Stimulated activated naive B cell treated with anti-CD40 and anti-IgM and Interleukin-4, amounts not matched to agents 10 μg/mL and 1 μg/mL and 100 μg/mL, for 72 hours (primary cell): ENCODE measurements at places on chromosomes 11 and 22.

DNA sequence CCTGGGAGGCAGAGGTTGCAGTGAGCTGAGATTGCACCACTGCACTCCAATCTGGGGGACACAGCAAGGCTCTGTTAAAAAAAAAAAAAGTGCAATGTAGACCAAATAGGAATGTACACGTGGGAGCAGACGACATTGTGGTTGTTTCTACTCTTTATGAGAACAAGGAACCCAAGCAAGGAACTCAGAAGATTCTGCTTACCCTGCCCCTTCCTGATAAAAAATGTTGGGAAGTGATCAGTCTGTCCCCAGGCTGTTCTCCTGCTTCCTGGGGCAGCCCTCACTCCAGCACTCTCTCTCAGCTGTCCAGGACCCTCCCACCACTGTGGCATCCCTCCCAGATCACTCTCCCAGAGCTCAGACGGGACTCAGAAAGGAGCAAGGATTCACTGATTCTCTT lies 31.8 kb downstream of the SLCO2B1 start:
- H3K36me3 ChIP-seq, result no peaks in the 10 kb centered on the region
- H3K27me3 ChIP-seq, result peaks cover 17% of the 10 kb centered on the region

DNA sequence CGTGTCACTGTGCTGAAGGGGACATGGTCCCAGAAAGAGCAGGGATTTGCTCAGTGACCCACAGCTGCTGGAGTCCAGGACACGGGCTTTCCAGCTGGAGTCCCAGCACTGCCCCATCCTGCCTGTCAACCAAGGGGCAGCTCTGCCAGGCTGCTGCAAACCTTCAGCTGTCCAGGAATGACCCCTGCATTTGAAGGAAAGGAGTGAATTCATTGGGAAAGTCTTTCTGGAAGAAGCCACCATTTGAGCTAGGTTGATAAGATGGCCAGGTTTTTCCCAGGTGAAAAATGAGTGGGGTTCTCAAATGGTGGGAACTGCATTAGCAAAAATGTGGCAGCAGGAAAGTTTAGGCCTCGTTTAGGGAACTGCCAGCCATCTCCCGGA lies 9.4 kb downstream of the KCNK7 start:
- H3K36me3 ChIP-seq, result peaks cover 74% of the 10 kb centered on the region
- peaks cover 60% of the 10 kb centered on the region for H3K4me1 ChIP-seq
- peak overlapping the region; percentile 56 for H3K4me3 ChIP-seq
- DNase-seq, result no peak
- H3K27me3 ChIP-seq, result no peaks in the 10 kb centered on the region

GRCh38 chr11:38598418-38598817 lies 2000.4 kb upstream of the RAG2 start:
- no peak overlapping the region for H3K4me3 ChIP-seq
- no peak overlapping the region for H3K27ac ChIP-seq
- H3K27me3 ChIP-seq, result no peaks in the 10 kb centered on the region
- H3K4me1 ChIP-seq, result no peaks in the 10 kb centered on the region

DNA sequence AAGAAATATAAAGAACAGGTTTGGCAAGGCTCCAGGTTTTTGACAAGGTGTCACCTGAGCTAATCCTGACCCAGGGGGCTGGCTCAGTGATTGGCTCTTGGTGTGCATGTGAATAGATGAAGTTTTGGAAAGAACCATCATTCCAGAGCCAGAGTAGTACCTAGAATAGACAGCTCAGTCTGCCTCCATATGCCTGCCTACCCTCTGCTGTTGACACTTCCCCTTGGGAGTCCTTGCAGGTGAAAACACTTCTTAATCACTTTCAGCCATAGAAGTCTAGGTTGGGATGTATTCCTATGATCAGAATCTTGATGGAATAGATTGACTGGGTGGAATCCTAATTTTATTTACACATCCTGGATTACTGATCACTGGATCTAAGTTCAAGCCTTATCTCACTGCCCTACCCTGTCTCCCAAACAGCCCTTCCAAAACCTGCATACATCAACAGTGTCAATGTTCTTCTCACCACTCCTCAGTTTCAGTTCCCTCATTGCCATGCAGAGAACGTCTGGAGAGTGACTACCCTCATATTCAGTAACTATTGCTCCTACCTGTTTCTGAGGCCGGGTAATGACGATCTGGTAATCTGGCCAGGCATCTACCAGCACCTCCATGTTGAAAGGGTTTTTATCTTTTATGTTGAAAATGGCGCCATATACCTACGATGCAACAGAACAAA lies 6.7 kb downstream of the GLYATL2 start:
- H3K36me3 ChIP-seq, result peaks cover 3% of the 10 kb centered on the region
- DNase-seq, result no peak
- no peak overlapping the region for H3K27ac ChIP-seq
- H3K4me3 ChIP-seq, result no peak overlapping the region
- peaks cover 8% of the 10 kb centered on the region for H3K4me1 ChIP-seq

DNA sequence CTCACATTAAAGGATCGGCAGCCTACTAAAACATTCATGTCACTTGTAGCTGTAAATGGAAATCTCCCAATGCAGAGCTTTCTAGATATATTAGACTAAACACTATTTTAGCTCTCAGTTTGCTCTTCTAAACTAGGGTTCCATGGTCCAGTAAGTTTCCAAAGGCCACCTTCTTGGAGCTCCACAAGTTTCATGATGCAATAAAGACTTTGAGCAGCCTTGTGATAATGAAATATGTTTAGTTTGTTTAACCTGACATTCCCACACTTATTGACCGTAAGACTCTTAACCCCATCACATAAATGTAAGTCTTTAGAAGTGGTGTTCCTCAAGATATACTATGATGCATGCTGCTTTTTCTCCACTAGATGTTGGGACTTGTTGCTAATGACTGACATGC lies 87.7 kb downstream of the TRIM44 start:
- DNase-seq, result no peak
- H3K4me3 ChIP-seq, result no peak overlapping the region
- H3K27me3 ChIP-seq, result no peaks in the 10 kb centered on the region
- H3K4me1 ChIP-seq, result peaks cover 51% of the 10 kb centered on the region
- H3K36me3 ChIP-seq, result peaks cover 75% of the 10 kb centered on the region

DNA sequence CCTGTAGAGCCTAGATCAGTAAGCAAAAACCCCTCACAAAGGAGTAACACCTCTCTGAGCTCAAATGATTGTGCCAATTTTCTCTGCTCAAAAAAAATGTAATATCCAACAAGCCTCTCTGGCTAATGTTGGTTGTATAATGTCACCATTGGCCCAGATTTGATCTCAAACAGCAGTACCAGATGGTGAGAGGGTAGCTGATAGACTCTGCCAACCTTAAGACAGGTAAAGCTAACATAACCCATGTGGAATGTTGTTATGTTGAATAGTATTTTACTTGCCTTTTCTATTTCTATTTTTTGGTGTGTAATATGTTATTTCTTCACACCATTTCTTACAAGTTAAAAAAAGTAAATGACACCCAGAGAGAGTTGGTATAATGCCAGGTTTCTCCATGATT lies 166.7 kb upstream of the GUCY1A2 start:
- DNase-seq, result no peak
- H3K36me3 ChIP-seq, result no peaks in the 10 kb centered on the region
- no peaks in the 10 kb centered on the region for H3K27me3 ChIP-seq
- H3K27ac ChIP-seq, result no peak overlapping the region
- no peak overlapping the region for H3K4me3 ChIP-seq
- no peaks in the 10 kb centered on the region for H3K4me1 ChIP-seq

DNA sequence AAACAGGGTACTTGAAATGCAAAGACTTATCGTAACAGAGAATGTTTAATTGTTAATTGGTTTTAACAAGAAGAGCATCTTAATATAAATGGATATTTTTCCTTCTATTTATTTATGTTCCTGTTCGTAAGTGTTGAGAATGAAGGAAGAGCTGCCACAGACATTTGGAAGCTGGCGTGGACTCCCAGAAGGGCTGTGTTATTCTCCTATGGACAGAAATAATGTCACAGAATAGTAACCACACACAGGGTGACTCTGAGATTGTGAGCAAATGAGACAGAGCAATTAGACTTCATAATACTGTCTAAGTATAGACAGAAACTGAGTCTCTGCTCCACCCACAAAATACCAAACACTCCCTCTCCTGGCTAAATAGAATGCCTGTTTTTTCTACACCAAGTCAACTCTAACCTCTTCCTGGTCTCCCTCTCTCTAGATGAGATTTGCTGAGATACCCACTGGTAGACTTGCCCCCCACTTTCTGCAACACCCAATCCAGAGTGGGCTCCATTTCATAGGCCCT lies 6.1 kb downstream of the APOL3 start:
- peak overlapping the region; percentile 20 for H3K27ac ChIP-seq
- peaks cover 17% of the 10 kb centered on the region for H3K36me3 ChIP-seq
- H3K4me3 ChIP-seq, result no peak overlapping the region
- H3K27me3 ChIP-seq, result no peaks in the 10 kb centered on the region

- peaks cover 32% of the 10 kb centered on the region for H3K4me1 ChIP-seq
- peak overlapping the region; percentile 95 for H3K27ac ChIP-seq
- peak overlapping the region; percentile 54 for H3K4me3 ChIP-seq
- H3K27me3 ChIP-seq, result no peaks in the 10 kb centered on the region
Measured at GRCh38 chr11:108199446-108200321, 22.8 kb downstream of the NPAT start.

DNA sequence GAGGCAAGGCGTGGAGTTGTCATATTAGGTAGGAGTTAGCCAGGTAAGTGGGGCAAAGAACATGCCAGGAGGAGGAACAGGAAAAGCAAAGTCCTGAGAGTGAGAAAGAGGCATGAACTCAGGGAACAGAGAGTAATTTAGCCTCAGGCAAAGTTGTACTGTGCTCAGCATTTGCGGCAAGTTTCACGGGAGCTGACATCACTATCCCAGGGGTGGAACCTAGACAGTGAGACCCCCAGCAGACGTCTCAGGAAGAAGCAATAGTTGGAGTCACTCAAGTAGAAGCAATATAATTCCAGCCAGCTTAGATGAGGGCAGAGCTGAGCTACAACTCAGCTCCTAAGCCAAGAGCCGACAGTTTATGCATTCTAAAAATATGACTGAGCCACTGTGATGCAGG lies 426.0 kb upstream of the ISX start:
- DNase-seq, result no peak
- no peaks in the 10 kb centered on the region for H3K4me1 ChIP-seq
- H3K36me3 ChIP-seq, result no peaks in the 10 kb centered on the region
- no peak overlapping the region for H3K4me3 ChIP-seq

- H3K4me1 ChIP-seq, result no peaks in the 10 kb centered on the region
- DNase-seq, result no peak
- H3K4me3 ChIP-seq, result no peak overlapping the region
- H3K36me3 ChIP-seq, result peaks cover 5% of the 10 kb centered on the region
- H3K27ac ChIP-seq, result no peak overlapping the region
Measured at GRCh38 chr11:34890812-34891211, 25.4 kb downstream of the APIP start.

DNA sequence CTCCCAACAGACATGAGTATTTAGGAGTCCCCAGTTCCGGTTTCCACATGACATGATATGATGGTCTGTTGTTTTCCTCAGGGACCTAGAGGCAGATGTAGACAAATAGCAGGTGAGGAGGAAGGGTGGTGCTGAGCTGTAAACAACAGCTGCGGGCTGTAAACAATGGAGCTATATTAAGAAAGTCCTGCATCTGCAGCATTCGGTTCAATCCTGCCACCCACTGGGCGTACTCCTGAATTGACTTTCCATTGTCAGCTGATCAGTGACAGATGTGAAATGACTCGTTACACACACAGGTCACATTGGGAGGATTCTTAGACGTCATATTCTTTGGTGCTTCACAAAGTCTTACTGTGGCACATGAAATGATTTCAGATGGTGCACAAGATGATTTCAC lies 26.8 kb upstream of the RAG1 start:
- no peaks in the 10 kb centered on the region for H3K36me3 ChIP-seq
- peak overlapping the region; percentile 14 for H3K27ac ChIP-seq
- peak; percentile 30 for DNase-seq
- H3K27me3 ChIP-seq, result no peaks in the 10 kb centered on the region

DNA sequence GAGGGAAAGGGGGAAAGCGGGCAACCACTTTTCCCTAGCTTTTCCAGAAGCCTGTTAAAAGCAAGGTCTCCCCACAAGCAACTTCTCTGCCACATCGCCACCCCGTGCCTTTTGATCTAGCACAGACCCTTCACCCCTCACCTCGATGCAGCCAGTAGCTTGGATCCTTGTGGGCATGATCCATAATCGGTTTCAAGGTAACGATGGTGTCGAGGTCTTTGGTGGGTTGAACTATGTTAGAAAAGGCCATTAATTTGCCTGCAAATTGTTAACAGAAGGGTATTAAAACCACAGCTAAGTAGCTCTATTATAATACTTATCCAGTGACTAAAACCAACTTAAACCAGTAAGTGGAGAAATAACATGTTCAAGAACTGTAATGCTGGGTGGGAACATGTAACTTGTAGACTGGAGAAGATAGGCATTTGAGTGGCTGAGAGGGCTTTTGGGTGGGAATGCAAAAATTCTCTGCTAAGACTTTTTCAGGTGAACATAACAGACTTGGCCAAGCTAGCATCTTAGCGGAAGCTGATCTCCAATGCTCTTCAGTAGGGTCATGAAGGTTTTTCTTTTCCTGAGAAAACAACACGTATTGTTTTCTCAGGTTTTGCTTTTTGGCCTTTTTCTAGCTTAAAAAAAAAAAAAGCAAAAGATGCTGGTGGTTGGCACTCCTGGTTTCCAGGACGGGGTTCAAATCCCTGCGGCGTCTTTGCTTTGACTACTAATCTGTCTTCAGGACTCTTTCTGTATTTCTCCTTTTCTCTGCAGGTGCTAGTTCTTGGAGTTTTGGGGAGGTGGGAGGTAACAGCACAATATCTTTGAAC lies 6.8 kb downstream of the MALAT1 start:
- peaks cover 58% of the 10 kb centered on the region for H3K4me1 ChIP-seq
- no peak overlapping the region for H3K4me3 ChIP-seq
- peaks cover 27% of the 10 kb centered on the region for H3K36me3 ChIP-seq
- DNase-seq, result no peak

DNA sequence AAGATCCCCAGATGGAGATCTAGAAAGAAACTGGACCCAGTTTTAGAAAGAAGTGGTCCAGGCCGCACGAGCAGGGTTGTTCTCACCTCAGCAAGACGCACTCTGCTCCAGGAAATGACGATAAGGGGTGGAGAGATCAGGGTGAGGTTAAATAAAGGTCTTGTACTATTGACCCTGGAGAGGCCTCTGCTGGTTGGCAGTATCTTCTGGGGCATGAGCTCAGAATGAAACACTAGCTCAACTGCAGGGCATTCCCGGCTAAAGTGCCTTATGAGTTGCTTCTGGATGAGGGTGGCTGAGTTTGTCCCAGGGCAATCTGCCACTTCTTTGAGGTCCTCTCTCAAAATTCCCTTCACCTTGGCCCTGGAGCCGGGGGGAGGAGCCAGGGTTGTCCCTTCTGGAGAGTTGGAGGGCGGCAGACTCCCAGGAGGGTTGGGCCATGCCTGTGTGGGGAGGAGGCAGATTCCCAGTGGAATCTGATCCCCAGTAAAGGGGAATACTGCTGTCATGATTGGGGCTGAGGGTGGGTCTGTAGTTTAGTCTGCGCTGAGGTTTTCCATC lies 10.9 kb downstream of the USP2 start:
- H3K4me1 ChIP-seq, result peaks cover 4% of the 10 kb centered on the region
- no peak for DNase-seq
- no peak overlapping the region for H3K4me3 ChIP-seq
- peaks cover 64% of the 10 kb centered on the region for H3K27me3 ChIP-seq
- no peaks in the 10 kb centered on the region for H3K36me3 ChIP-seq
